CD8-positive, alpha-beta memory T cell (primary cell): ENCODE measurements at places on chromosomes 12 and 14. TPM values are rescaled to one million over a fixed set of nuclear protein-coding genes. Genes with fewer than 3 reads are reported as not detected.

DNA sequence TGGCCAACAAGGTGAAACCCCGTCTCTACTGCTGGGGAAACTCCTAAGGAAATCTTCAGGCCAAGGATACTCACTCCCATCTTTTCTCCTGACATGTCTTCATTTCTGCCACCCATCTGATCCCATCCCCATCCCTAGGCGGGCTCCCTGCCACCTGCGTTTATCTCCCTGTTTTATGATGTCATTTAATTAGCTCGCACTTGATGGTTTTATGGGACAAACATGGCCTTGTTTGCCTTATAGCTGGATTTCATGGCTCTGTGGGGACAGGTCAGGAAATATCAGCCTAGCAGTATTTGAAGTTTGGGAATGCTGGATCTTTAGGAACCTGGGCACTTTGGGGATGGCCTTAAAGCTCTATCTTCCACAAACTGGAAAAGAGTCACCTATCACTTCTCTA, 88.5 kb upstream of the CISTR start:
- DNase-seq = no peak

- no peak for DNase-seq
Measured at GRCh38 chr14:37816135-37816534, 220.7 kb downstream of the TTC6 start.

- DNase-seq = no peak
Measured at GRCh38 chr14:103207388-103208072, 84.3 kb downstream of the TNFAIP2 start.

GRCh38 chr12:132230381-132230780, 86.1 kb downstream of the NOC4L start:
- DNase-seq = no peak

RNASE12 gene
- polyA plus RNA-seq = not detected

TSHR gene
- not detected for polyA plus RNA-seq
